Motor neuron (in vitro differentiated cells): ENCODE measurements at places on chromosomes 5 and 9. TPM values are rescaled to one million over a fixed set of nuclear protein-coding genes. Genes with fewer than 3 reads are reported as not detected.

AHRR gene
- 1.5 and 1.7 TPM in 2 replicates for total RNA-seq

EIF4E1B gene
- 1.3 and 1.5 TPM in 2 replicates for total RNA-seq

TAF11L5 gene
- total RNA-seq, result 1.7 and 2.1 TPM in 2 replicates

OTP gene
- 0.09 and 1.8 TPM in 2 replicates for total RNA-seq

PRDM9 gene
- 0.05 TPM in 2 replicates for total RNA-seq

LCN15 gene
- 0.50 TPM in 1 of 2 replicates, not detected in the other for total RNA-seq

TOR4A gene
- total RNA-seq, result 6.2 and 7.2 TPM in 2 replicates

NUP214 gene
- total RNA-seq, result 17.9 and 20.0 TPM in 2 replicates

GAPT gene
- 0.47 and 1.4 TPM in 2 replicates for total RNA-seq

FOXD4L3 gene
- 0.20 and 0.48 TPM in 2 replicates for total RNA-seq

CAMLG gene
- 52.6 and 62.0 TPM in 2 replicates for total RNA-seq

CCNH gene
- total RNA-seq, result 66.4 and 69.6 TPM in 2 replicates

FOXD4L5 gene
- 0.57 and 1.8 TPM in 2 replicates for total RNA-seq

KCNIP1 gene
- total RNA-seq, result 31.6 and 35.0 TPM in 2 replicates

NMUR2 gene
- total RNA-seq, result 1.2 and 1.3 TPM in 2 replicates

SMIM33 gene
- total RNA-seq, result 0.15 and 0.16 TPM in 2 replicates

AMBP gene
- total RNA-seq, result 0.31 and 0.75 TPM in 2 replicates

MAP3K1 gene
- 7.3 and 8.1 TPM in 2 replicates for total RNA-seq

DROSHA gene
- total RNA-seq, result 54.3 and 60.8 TPM in 2 replicates

OR13C4 gene
- not detected in 2 replicates for total RNA-seq
